ENCODE measurements at places on chromosomes 7 and 10.
A peak's percentile ranks its signal among the peaks of the same experiment; 100 is the strongest.

DNA sequence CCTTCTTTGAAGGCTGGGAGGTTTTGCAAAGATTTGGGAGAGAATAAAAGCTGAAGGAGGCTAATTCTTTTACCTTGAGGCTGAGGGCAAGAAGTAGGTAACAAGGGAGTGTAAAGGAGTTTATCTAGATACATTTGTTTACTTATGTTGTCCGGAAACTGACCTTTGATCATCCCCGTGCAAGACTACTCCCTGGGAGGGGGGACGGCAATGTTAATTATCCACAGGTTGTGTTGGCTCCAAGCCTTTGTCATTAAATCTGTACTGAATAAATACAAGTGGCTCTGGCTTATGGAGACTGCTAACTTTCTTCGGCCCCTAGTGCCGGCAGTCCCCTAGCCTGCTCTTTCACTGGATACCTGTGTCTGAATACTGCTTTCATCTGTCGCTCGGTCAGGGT, 1250.6 kb upstream of the LRRTM3 start:
- no peak for DNase-seq

DNA sequence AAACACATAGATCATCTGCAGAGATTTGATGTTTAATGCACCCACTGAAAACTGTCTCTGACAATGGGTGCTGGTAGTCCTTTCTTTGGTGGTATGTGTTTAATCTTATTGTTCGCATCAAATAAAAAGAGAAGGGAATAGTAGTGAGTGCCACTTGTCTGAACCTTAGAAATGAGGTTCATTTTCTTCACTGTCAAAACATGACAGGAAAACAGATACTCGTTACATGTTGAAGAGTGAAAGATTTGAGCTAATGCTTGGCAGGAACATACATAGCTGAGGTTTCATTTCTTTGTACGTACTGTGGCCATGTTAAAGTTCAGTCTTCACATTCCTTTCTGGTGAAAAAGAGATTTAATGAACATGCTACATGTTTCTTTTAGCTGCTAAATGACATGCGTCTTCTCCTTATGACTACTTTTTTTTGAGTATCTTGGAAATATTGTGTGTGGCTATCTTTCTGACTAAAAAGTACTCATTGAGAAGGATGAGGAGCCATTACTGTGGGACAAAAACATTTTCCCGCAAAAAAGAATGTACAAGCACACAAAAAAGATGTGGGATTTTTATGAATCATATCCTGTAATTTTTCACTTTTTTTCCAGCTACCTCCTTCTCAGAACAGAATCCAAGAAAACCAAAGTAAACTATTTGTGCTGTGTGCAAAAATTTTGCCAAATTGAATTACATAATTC, 108.0 kb downstream of the TWIST1 start:
- DNase-seq: no peak

DNA sequence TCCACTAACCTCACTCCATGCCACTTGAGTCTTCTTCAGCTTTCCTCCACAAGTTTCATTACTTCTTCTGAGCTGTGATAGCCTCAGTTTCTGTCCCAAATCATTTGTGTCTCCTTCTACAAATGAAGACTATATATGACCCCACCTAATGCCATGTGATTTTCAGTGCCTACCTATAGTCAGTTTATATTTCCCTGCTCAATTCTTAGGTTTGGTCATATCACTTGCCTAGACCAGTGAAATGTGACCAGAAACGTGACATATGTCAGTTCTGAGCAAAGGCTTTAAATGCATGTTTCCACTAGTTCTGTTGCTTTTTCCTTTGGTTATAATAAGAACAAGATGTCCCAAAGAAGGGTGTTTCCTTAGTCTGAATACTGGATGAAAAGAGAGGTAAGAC, 24.6 kb upstream of the REEP3 start:
- no peak for DNase-seq

GRCh38 chr7:102421706-102422240, 11.6 kb upstream of the ORAI2 start:
- no peak for DNase-seq

GRCh38 chr10:26357203-26357602, 80.9 kb upstream of the APBB1IP start:
- no peak for DNase-seq

- no peak for DNase-seq
These were observed 643.4 kb downstream of the DNAJB9 start for GRCh38 chr7:109213081-109213480.

DNA sequence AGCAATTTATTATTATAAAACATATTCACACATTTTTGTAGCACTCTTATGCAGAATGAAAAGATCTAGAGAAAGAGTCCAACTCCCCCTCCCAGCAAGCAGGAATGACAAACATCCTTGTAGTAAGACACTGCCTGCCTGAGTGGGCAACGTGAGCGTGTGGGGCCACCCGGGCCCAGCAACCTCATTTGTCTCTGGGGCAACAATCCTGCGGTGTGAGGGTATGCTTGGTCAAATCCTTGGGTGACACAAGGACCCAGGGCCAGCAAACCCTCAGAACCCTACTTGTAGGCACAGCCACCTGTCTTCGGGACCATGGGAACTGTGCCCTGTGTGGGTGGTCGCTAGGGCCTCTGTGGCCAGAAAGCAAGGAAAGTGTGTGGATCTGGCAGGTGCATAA, 10.7 kb downstream of the RHEB start:
- no peak for DNase-seq

DNA sequence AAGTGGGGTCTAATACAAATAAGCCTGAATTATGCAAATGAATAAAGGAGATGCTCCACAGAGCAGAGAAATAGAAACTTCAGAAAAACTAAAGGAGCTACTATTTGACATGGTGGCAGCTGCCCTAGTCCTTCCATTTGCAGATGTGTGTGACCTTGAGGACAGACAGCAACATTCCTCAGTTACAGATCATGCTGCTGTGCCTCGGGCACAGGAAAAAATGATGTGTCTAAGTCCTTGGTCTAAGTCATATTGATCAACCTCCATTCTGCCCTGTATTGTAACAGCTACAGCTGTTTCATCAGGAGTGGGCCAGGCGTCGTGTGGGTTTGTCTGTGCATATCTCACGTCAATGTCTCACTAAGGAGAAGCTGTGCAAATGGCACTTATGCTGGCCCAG, 710.4 kb downstream of the TNS3 start:
- no peak for DNase-seq

DNA sequence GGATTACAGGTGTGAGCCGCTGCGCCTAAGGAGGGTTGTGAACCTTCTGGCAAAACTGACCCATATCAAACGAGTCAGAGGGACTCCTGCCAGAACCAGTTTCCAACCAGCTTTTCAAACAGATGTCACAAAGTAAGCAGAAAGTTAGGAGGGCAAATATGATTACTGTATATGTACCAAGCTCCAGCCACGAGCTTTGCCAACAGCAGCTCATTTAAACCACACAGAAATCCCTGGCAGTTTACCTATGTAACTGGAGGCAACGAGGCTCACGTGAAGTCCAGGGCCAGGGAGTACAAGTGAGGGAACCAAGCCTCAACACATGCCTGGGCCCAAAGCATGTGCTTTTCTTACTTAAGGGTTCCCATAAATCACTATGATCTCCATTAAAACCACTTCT, 12.5 kb upstream of the DAGLB start:
- no peak for DNase-seq

DNA sequence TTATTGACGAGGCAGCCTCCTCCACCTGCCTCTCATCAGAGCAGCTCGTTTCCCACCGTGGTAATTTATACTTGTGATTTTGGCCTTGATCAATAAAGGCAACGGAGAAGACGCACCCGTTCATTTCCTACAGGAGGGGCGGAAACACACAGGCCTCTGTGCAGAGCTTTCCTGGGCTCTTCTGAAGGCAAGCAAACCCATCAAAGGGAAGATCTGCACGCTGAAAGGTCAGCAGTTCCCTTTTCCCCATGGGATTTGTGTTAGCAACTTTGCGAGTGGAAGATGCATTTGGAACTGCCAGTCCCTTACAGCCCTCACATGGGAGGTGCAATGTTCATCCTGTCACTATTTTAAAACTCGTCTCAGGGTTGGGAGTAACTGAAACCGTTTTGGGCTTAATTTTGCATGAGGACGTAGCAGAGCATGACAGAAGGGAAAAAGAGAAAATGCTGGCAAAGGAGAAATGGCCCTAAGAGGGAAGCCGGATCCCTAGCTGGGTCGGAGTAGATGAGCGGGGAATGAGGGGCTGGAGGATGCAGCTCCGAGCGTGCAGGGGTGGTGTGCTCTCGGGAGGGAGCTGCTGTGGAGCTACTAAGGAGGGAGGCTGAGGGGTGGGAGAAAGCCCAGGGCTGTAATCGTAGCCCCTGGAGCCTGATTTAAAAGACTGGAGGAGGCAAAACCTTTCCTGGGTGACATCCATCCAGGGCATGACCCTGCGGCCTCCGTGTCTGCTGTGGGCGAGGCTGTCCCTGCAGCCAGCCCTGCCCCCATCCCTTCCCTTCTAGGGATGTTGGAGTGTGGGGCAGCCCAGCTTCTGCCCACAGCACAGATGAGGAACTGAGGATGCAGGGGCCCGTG, 111.1 kb upstream of the FAM20C start:
- DNase-seq: no peak

GRCh38 chr10:132438091-132439024, 41.4 kb downstream of the PWWP2B start:
- no peak for DNase-seq

GRCh38 chr7:47751043-47751442, 169.1 kb upstream of the TNS3 start:
- DNase-seq: no peak

GRCh38 chr7:30787486-30787885, 16.3 kb downstream of the MINDY4 start:
- peak; percentile 15 for DNase-seq

DNA sequence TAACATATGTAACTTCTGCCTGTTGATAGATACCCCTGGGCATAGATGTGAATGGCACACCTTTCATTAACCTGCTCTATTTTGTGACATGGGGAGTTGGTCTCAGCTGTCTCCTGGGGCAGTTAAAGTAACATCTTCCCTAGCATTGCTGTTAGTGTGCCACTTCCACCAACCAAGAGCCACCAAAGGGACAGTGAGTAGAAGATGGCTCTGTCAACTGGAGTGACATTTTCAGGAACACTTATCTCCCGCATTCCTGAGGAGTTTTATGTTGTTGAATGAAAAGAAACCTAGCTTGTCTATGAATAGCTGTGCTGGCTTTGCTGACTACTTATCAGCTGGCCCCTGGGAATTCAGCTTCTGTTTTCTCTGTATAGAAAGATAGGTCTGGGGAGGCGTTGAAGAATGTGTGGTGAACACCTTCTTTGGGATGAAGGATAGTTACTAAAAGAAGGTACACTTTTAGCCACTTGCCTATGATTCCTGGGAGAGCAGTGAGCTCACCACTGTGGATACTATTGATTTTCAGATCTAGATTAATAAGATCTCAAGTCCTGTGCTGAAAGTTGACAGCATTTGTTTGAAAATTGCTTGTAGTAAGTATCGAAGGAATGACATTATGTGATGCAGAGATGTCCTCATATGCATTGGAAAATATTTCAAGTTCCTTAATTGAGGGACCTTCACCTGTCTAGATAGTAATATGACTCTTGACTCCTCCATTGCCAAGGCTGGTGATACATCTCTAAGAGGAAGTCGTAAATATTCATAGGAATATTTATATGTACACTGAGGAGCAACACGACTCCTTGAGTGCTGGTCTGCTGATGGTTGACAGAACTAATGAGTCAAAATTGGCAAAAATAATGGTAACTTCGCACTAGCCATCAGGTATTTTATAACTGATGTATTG, 7.6 kb downstream of the STARD3NL start:
- DNase-seq: no peak

- no peak for DNase-seq
These were observed 91.9 kb downstream of the PAXIP1 start for GRCh38 chr7:154910977-154911376.

- DNase-seq: no peak
These were observed 254.6 kb downstream of the TFEC start for GRCh38 chr7:115775981-115776380.

DNA sequence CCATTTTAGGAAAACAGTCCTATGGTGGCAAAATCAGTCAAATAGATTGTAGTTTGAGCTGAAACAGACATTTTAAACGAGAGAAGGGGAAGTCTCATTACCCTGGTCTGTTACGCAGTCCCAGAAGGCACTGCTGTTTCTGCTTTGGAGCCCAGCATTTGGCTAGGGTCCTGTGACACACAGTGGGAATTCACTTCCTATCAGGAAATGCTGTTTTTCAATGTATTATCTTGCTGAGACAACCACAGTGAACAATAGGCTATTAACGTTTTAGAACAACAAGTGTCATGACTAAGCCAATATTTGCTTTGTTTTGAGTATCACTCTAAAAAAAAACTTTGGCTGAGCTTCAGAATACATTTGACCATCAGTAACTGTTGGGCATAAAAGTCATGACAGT, 74.1 kb downstream of the ADD3 start:
- no peak for DNase-seq

GRCh38 chr7:40621592-40621998, 486.8 kb downstream of the SUGCT start:
- no peak for DNase-seq

DNA sequence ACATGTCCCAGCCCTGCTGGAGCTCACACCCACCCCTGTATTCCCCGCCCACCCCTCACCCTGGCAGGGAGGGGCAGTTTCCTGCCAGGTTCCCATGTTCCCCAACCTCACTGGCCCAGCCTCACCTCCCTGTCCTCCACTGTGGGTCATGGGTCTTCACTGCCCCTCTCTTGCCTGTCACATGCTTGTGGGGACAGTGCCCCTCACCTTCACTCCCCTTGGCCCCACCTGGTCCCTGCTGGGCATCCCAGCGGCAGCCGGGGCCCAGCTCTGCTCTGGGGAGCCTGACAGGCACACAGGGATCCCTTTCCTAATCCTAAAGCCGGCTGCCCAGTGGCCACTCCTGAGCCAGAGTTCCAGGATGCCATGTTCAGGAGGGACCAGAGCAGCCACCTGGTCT, 21.4 kb upstream of the ZNF862 start:
- DNase-seq: no peak

DNA sequence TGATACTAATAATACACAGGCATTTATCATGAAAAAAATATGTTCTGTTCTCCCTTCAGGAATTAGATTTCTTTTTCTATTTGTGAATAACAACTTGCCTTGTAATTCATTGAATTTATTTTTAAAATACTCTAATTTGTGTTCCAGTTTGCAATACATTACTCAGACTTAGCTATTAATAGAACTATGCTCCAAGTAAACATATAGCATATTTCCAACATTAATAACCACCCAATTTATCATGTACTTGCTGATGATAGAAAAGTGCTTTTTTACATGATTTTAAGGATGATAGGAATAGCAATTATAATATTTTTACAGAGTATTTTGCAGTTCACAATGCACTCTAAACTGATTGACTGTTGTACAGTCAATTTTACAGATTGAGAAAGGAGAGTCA, 338.8 kb upstream of the SEMA3D start:
- DNase-seq: no peak
